SK-N-SH (cell line): ENCODE measurements at places on chromosomes 1 and 21. TPM values are rescaled to one million over a fixed set of nuclear protein-coding genes. Genes with fewer than 3 reads are reported as not detected.

Gene MMP23B
- 0.96 and 1.2 TPM in 2 replicates for polyA plus RNA-seq

Gene OR2T35
- not detected in 2 replicates for polyA plus RNA-seq

Gene SPRR2A
- not detected in 2 replicates for polyA plus RNA-seq

Gene PAFAH2
- 10.8 and 16.0 TPM in 2 replicates for polyA plus RNA-seq

Gene GSTM1
- polyA plus RNA-seq: not detected in 2 replicates

Gene FAM167B
- 1.2 and 1.6 TPM in 2 replicates for polyA plus RNA-seq

Gene AGMAT
- polyA plus RNA-seq: 0.60 and 0.66 TPM in 2 replicates
